ENCODE measurements at places on chromosomes 6 and 20.

DNA sequence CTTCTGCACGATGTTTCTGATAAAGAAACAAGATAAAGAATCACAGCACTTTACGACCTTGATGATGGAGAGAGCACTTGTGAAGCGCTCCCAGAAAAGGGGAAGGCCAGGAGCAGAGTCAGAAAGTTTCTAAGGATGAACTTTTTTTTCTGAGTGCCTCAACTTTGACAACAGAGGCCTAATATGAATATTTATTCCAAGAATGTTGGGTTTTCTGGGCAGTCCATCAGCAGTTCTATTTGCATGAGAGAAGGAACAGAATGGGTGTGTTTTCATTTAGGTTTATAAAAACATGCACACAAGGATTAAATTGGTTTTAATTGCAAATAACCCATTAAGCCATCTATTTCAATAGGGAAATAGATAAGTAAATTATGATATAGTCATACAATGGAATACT is 204.9 kb downstream of the SIM1 start:
- no peak for DNase-seq

DNA sequence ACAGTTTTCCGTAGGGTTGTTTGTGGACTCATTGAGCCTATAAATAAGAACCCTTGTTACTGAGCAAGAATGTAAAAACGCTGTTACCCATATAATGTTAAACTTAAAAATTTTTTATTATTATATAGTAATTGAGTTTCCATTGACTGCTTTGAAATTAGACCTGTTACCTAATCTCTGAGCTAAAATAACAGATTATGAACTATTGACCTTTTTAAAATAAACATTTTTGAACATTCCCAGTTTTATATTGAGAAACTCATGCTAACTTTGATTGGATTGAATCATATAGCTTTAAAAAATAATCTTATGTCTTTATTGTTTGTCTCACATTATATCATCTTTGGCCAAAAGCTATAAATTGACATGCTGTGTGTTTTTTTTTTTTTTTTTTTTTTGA is 95.5 kb downstream of the CD2AP start:
- no peak for DNase-seq

DNA sequence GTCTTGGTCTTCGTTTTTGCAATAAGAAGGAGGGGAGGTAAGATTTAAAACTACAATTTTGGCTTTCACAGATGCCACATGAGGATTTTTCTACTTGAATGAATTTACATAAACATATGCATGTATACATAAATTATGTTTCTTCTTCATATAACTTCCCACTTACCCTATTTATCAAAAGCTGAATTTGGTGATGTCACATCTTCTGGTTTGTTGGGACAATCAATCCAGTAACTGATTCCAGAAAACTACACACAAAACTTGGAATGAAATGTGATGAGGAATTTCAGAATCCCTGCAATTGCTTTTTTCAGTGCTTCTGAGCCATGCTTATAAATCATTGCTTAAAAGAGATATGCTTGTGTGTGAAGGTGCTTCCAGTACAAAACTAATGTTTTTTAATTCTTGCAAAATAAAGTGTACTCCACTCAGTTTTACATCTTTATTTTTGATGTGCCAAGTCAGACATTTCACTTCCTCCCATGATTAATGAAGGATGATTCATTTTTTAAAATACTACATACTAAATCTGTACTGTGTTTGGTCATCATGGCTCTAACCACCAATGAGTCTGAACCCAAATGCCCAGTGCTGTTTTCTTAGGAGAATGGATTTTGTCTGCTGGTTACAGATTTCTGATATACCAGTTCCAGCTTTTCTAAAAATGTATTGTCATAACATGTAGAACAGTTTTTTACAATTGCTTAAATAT is 32.1 kb upstream of the RIN2 start:
- DNase-seq = no peak

GRCh38 chr20:1394686-1395085 is 1.8 kb upstream of the FKBP1A start:
- no peak for DNase-seq

- no peak for DNase-seq
Observed at GRCh38 chr20:42889517-42889916, 300.2 kb downstream of the PTPRT start.

DNA sequence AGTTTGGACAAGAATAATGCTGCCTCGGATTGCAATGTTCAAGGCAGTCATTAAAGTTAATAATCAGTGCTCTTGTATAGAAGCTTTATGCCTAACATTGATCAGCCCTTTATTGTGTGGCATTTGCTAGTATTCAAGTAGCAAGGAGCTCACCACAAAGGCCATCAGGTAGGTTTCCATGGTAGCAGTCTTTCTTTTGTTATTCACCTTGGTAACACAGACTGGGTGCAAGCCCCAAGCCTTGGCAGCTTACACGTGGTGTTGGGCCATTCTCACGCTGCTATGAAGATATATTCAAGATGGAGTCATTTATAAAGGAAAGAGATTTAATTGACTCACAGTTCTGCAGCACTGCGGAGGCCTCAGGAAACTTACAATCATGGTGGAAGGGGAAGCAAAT is 149.3 kb downstream of the ADAT2 start:
- no peak for DNase-seq

GRCh38 chr20:20214757-20215275 is 153.1 kb upstream of the INSM1 start:
- DNase-seq = peak; percentile 59

- DNase-seq = no peak
Observed at GRCh38 chr6:84618836-84619235, 145.6 kb downstream of the TBX18 start.

DNA sequence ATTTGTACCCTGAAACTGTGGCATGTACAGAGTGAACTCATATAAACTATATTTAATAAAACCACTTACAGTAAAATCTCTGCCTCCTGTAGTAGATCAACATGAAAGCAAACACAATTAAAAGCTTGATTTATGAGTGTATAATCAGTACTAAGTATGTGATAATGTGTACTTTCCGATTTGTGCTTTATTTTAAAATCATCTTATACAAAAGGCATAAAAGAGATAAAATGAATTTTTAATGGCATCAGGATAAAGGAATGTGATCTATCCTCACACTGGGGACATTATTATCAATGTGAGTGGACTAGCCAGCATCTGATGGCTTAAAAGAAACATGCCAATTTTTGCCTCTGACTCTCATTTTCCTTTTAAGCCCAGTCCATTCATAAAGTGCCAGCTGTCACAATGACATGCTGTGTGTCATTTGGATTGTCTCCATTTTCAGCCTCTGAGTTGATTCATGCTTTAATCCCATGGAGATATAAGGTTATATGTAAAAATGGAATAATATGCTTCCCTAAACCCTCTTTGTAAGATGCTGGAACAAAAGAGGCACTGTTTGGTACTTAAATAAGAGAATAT is 831.6 kb upstream of the EYS start:
- no peak for DNase-seq

GRCh38 chr6:137493218-137494038 is 766 bp downstream of the OLIG3 start:
- no peak for DNase-seq

DNA sequence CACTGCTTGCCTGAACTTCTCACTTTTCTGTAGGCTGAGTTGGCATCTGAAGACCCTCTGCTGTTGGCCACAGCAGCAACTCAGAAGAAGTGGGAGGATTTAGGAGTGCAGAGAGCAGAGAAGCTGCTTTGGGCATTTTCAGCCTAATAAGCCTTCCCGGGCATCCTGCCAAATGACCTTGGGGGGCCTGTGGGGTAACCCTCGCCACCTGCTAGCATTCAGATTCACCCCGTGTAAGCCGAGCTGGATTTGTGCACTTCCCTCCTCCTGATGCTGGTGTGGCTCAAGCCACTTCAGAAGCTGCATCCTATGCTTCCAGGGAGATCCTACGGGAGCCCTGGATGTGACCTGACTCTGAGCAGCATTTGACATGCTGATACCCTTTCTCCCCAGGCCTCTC is 114.8 kb downstream of the LRFN2 start:
- peak; percentile 86 for DNase-seq

DNA sequence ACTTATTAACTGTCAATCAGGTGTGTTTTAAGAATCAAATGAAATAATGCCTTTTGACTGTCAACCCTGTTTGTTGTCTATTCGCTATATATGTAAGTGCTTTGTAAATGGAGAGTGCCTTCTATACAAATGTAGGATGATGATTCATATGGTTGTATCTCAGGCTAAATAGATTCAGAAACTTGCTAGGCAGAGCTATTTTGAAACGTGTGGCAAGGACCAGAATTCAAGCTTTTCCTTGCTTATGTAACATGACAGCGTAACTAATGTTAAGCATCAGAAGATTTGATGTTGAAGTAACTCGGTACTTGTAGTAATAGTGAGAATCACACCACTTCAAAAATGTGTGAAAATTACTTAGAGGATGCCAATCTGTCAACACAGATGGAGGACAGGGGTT is 3.4 kb downstream of the OGFRL1 start:
- DNase-seq = no peak

DNA sequence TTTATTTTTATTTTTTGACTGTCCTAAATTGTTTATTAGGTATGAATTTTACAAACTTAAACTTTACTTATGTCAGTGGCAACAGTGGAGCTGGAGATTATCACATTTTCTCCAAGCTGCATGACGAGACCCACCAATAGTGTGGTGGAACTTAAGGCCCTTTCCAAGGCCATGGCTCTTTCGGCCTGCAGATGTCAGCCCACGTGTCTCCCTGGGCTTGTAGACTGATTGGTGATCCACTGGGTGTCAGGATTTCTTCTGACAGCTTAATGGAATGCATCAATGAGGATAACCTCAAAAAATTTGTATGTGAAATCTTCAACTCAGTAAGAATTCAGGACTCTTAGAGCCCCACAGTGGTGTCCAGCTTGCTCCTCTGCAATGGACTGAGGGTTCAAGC is 32.3 kb upstream of the OVOL2 start:
- no peak for DNase-seq

All from DMS79 (cell line).